ENCODE measurements at places on chromosomes 11 and 22.
A peak's percentile ranks its signal among the peaks of the same experiment; 100 is the strongest.

DNA sequence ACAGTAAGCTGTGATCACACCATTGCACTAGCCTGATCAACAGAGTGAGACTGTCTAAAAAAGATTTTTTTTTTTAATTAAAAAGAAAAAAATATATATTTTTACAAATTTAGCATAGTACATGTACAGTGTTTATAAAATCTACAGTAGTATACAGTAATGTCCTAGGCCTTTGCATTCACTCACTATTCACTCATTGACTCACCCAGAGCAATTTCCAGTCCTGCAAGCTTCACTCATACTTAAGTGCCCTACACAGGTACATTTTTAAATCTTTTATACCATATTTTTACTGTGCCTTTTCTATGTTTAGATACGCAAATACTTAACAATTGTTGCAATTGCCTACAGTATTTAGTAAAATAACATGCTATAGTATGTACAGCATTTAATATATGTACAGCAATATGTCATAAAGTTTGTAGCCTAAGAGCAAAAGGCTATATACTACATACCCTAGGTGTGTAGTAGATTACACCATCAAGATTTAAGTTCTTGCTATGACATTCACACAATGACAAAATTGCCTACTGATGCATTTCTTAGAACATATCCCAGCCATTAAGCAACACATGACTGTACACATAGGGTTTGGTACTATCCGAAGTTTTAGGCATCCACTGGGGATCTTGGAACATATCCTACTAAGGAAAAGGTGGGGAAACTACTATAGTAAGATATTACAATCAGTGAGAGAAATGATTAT lies 22.8 kb downstream of the PIK3C2A start:
- DNase-seq, result no peak

DNA sequence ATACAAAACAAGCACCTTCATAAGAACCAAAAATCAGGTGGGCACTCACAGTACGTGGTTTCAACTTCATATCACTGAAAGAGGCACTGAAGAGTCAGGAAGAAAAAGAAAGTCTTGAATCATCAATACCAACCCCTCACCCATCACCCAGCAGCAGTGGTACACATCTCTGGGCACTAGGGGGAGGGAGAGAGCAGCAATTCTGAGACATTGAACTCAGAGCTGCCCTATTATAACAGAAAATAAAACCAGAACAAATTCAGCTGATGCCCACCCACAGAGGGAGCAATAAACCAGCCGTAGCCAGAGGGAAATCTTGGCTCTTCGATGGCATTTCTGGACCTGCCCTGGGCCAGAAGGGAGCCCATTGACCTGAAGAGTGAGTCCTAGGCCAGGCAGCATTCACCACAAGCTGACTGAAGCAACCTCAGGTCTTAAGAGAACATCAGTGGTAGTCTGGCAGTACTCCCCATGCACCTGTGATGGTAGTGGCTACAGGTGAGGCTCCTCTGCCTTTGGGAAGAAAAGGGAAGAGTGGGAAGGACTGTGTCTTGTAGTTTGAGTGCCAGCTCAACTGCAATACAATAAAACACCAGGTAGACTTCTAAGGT lies 42.2 kb upstream of the FAM181B start:
- peak; percentile 85 for DNase-seq

DNA sequence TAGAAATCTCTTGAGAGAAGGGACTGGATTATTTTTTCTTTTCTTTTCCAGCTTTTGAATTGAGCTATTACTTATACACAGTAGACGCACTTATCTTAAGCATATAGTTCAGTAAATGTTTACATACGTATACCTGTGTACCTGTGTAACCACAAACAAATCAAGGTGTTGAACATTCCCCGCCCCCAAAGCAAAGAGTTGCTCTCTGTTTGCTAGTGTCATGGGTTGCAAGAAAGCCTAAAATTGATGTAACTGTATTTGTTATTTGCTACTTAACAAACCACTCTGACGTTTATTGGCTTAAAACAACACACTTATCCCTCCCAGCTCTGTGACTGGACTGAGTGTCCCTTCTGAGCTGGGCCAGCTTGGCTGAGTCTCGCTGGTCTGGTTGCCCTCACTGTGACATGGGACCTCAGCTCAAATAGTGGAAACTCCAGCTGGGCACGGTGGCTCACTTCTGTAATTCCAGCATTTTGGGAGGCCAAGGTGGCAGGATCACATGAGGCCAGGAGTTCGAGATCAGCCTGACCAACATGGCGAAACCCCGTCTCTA lies 25.4 kb upstream of the CABP2 start:
- no peak for DNase-seq

- no peak for DNase-seq
Observed at GRCh38 chr11:36929401-36929800, 331.4 kb upstream of the RAG2 start.

- DNase-seq, result peak; percentile 54
Observed at GRCh38 chr11:122317305-122317704, 201.3 kb upstream of the BLID start.

DNA sequence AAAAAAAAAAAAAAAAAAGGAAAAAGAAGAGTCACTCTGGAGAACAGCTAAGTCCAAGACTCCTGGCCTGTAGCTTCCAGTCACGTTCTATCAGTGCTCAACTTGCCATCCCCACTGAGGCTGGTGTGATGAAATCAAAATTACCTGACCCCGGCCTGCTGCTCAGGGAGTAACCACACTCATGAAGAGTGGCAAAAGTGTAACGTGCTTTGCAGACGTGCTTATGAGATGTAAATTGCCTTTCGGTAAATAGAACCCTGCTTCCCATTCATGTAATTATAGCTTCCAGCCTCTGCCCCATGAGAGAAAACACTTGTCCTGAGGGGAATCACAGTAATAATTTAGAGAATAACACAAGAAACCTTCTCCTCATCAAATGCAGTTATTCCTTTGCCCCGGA lies 28.2 kb upstream of the CHKA start:
- no peak for DNase-seq

GRCh38 chr11:57430952-57431351 lies 4.0 kb upstream of the SLC43A3 start:
- DNase-seq, result no peak

DNA sequence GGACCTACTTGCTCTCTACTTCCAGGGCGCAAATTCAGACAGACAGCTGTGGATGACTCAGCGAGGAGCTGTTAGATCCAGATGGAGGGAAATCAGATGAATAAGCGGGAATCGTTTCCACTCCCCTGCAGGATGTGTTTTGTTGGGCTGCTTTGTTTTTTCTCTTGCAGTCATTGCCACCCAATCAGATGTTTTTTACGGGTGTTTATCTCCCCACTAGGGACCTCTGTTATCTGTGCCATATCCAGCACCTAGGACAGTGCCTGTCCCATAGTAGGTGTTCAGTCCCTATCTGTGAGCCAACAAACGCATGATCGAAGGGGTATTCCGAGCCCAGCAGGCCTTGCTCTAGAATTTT lies 51.1 kb upstream of the PARVG start:
- DNase-seq, result no peak
